ENCODE measurements at places on chromosomes 13 and 19.

GRCh38 chr19:3453840-3454239 is 26.5 kb downstream of the SMIM24 start:
- no peak for DNase-seq

DNA sequence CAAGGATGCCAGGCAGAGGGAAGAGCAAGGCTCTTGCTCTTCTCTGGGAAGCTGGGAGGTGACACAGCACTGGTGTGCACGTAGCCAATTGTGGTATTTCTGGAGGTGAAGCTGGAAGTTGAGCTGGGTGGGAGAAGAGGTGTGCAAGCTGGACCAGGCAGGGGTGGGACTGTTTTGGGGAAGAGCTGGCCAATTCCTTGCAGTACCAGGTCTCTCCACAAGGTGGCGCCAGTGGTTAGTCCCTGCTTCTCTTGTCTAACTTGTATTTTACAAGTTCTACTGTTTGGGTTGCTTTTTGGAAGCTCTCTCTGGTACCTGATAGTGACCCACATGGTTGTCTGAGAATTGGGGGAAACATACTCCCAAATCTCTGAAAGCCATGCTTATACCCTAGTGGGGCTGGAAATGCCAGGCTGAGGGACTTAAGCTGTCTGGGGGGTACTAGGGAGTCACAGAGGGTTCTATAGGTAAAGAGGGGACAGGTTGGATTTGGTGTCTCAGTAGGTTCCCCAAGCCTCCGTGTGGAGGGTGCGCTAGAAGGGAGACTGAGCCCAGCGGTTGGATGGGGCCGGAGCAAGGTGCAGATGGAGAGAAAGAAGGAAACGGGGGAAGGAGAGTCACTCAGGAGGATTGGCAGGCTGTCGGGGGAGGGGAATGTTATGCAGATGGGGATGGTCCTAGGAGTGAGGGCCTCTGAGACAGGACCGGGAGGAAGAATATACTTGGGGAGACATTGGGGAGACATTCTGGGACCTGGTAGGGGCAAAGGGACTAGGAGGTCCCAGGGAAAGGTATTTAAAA is 3.0 kb downstream of the HPN start:
- DNase-seq: no peak

- DNase-seq: no peak
Measured at GRCh38 chr13:64075543-64076271, 2660.1 kb upstream of the PCDH20 start.

- no peak for DNase-seq
Measured at GRCh38 chr19:3362217-3362906, 4.0 kb upstream of the NFIC start.

GRCh38 chr13:37878496-37878895 is 8.9 kb upstream of the TRPC4 start:
- no peak for DNase-seq

DNA sequence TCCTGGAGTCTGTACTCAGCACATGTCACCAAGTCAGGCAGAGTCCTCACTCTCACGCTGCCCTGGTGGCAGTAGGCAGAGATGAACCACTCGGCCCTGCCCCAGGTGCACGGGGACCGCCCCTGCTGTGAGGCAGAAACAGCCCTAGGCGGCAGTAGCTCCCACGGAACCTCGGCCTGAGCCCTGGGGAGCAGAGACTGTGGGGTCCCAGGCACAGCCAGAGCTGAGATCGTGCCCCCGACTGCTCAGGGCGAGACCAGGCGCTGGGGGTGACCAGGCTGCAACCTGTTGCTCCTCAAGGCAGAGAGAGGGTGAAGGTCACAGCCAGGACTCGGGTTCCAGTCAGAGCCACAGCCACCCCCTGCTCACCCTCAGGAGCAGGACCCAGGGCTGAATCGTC is 34.9 kb downstream of the AP1M1 start:
- no peak for DNase-seq

DNA sequence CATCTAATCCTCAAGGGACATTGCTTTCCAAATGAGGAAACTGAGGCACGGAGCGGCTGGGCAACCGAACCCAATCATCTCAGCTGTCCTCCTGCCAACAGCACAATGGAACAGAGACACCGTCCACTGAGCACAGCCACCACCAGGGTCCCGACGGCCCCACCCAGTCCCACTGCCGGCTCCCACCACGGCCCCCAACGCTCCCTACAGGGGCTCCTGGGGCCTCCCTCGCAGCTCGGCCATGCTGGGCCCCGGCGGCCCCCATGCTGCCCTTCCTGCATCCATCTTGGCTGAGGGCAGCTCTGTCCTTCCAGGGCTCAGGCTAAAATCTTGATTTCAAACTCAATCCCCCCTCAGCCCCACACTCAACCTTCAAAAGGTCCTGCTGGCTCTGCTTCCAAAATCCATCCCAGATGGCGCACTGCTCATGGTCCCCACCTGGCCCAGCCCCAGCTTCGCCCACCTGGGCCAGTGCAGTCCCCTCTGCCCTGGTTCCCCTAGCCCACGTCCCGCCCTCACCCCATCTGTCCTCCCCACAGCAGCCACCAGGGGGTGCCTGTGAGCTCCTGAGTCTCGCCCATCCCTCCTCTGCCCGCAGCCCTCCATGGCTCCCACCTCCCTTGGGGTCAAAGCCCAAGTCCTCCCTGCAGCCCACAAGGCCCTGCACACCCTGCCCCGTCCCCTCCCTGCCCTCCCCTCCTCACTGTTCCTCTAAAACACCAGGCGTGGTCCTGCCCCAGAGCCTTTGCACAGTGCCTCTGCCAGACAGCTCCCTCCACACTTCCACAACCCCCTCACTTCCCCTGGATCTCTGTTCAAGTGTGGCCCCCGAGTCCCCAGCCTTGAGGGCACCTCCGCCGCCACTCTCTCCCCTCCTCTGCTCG is 7.9 kb downstream of the PIP5K1C start:
- DNase-seq: no peak

DNA sequence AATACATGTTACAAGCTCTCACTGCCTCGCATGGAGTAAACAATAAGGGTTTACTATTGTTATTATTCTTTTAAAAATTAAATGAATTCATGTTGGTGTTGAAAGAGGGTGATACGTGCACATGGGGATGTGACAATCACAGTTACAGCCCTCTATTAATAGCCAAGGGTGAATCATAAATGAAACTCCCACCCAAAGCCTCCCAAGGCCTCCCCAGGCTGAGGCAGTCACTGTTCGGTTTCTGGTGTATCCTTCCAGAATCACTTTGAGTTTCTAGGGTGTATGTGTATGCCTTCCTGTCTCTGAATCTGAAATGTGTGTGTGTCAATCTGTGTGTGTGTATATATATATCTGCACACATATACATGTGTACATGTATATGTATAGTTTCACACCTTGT is 73.4 kb downstream of the AKAP11 start:
- no peak for DNase-seq

- DNase-seq: no peak
Measured at GRCh38 chr19:4042064-4042730, 24.5 kb downstream of the ZBTB7A start.

- DNase-seq: no peak
Measured at GRCh38 chr19:23956051-23956450, 41.4 kb downstream of the ZNF726 start.

GRCh38 chr19:56942756-56943155 is 102.2 kb upstream of the PEG3 start:
- DNase-seq: no peak

Data from NCI-H774 (cell line).